ENCODE measurements at places on chromosomes 2 and 18.

DNA sequence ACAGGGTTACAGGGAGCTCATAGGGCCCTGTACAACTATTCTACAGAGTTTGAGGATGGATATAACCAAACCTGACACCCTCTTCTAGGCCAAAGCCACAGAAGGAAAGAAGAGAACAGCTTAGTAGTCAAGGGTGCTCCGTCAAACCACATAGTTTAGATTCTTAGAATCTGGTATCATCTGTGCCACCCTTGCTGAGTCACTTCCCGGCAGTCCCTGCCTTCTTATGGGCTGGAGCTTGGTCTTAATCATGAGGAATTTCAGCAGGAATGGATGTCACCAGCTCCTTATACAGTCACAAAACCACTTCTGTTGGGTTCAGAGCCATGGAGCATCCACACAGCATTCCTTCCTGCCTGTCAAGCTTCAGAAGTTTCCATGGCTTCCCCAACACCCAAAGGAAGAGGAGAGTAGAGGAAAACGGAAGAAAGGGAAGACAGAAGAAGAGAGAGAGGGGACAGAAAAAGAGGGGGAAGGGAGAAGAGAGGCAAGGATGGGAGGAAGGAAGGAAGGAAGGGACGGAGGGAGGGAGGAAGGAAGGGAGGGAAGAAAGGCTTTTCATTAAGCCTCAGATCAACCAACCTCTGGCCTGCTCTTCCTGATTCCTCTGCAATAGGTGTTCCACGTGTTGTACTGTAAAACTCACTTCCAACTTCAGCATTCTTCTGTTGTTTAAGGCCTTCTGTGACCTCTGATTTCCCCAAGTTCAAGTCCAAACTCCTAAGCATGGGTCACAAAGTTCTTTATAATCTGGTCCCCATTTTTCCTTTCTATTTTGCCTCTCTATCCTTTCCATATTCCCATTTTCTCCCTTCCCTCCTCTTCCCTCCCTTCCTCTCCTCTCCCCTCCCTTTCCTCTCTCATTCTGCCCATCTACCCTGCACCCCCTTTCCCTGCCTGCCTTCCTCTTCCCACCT is 246.1 kb upstream of the TNP1 start:
- no peaks in the 10 kb centered on the region for H3K4me1 ChIP-seq
- no peaks in the 10 kb centered on the region for H3K36me3 ChIP-seq
- no peak for DNase-seq
- no peak overlapping the region for H3K27ac ChIP-seq
- H3K4me3 ChIP-seq = no peak overlapping the region
- H3K27me3 ChIP-seq = peaks cover 4% of the 10 kb centered on the region

- no peak overlapping the region for H3K27ac ChIP-seq
- no peak overlapping the region for H3K4me3 ChIP-seq
- H3K36me3 ChIP-seq = 0 out of 2 replicates have a peak, but pooled peaks cover 4% of the 10 kb centered on the region
These were observed 30.9 kb upstream of the RPL31 start for GRCh38 chr2:100971221-100971620.

DNA sequence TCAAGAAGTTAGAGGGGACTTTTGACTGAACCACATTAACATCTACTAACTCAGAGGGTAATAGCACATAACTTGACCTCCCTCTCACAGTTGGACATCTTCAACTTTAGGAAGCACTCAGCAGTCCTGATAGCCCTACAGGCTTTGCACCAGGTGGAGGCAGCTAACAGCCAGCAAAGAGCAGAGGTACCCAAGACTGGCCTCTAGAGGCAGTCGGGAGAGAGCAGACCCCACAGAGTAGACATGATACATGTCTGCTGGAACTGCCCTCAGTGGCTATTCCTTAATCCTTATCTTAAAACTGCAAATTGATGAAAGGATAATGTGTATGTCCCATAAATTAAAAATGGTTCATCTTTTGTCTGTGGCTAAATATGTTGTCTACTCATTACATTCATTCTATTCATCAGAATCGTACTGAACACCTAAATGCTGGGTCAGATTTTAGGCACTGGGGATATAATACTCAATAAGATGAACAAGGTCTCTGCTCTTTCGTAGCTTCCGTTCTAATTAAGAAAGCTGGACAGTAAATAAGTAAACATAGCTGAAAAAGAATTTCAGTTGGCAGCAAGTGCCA is 49.8 kb downstream of the CAB39 start:
- no peak overlapping the region for H3K27ac ChIP-seq
- H3K4me1 ChIP-seq = peaks cover 15% of the 10 kb centered on the region
- DNase-seq = peak; percentile 28
- H3K36me3 ChIP-seq = peaks cover 51% of the 10 kb centered on the region

DNA sequence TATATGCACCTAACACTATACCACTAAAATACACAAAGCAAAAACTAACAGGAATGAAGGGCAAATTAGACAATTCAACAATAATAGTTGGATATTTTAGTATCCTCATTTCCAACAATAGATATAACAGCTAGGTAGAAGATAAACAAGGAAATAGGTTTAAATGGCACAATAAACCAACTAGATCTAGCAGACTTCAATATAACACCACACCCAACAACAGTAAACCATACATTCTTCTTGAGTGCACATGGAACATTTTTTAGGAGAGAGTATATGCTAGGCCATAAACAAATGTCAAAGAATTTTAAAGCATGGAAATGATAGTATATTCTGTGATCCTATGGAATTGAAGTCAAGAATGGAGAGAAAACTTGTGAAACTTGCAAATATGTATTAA is 138.4 kb downstream of the NDUFA10 start:
- H3K4me1 ChIP-seq = peaks cover 9% of the 10 kb centered on the region
- peaks cover 5% of the 10 kb centered on the region for H3K36me3 ChIP-seq
- no peak for DNase-seq
- H3K27ac ChIP-seq = no peak overlapping the region

All from DND-41 (cell line).